ENCODE measurements at places on chromosomes 13 and 19.

- no peak for DNase-seq
Measured at GRCh38 chr19:16524991-16525734, 17.1 kb downstream of the CHERP start.

DNA sequence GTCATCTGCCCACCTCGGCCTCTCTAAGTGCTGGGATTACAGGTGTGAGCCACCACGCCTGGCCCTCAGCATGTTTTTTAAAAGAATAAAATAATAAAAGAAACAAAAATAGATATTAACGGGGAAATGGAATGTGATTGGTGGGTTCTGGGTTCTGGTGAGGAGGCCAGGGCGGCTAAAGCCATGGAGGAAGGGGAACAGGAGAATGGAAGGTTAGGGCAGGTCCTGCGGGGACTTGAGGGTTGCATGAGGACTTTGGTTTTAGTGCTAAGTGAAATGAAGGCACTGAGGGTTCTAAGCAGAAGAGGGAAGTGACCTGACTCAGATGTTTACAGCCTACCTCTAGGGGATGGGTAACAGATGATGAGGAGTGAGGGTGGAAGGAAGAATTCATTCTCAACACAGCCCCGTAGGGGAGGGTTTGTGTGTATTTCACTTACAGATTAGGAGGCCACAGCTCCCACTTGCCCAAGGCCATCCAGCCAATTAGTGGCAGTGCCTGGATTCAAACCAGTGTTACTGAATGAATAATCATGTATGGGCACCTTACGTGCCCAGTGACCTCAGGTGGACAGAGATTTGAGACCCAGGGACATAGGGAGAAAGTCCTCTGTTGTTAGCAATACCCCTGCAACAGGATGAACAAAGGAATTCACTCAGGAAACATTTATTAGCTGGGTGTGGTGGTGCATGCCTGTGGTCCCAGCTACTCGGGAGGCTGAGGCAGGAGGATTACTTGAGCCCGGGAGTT lies 6.7 kb upstream of the MRPL4 start:
- DNase-seq: no peak

GRCh38 chr13:110706570-110707372 lies 855 bp upstream of the CARS2 start:
- DNase-seq: no peak

GRCh38 chr13:24564881-24565280 lies 52.3 kb upstream of the PARP4 start:
- no peak for DNase-seq

- no peak for DNase-seq
Measured at GRCh38 chr19:1668486-1669270, 16.3 kb upstream of the TCF3 start.

- no peak for DNase-seq
Measured at GRCh38 chr19:33437821-33438671, 64.5 kb downstream of the CEBPG start.

- peak; percentile 62 for DNase-seq
Measured at GRCh38 chr13:65090186-65090585, 2139.9 kb downstream of the PCDH9 start.

DNA sequence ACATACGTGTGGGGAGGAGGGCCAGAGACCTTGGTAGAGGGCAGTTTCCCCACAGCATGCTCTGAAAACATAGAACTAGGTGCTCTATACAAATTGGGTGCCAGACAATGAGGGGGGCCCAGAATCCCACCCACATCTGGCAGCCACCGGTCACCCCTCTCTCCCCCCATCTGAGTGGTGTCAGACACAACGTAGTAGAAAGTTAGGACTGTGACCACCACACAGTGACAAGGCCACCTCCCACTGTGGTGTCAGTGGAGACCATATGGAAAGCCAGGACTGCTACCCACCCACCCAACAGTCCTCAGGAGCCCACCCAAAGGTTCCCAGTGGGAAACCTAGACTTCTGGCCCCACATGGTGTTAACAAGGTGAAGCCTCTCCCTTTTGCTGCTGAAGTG lies 2.1 kb upstream of the ATP4B start:
- DNase-seq: no peak

DNA sequence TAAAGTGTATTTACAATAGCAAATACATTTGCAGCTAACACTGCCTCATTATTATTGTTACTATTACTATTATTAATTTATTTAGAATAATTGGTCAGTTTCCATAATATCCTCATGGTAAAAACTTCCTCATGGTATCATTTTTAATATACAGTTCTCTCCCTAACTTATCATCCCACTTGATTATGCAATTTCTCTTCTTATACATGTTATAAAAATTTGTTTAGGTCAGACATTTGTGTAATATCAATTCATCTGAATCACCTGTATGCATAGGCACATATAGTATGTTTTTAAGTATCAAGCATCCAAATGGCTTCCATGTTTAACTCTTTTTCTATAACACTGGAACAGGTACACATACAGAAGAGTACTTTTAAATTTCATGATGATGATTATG lies 210.8 kb upstream of the STARD13 start:
- DNase-seq: no peak

DNA sequence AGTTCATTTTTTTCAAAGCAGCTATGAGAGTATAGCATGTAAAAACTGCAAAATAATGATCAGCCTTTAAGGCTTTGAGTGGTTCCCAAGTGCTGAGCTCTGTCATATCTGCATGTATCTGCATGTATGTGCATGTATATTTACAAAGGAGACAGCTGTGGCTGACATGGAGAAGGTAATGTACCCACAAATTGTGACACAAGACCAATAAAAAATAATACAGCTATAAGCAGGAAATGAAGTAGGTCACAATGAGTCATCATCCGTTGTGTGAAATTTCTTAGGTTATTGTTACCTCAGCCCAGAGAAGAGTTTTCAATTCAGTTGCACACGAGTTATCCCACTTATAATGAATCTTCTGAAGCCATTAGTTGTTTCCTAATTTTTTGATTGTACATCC lies 60.9 kb upstream of the MED4 start:
- DNase-seq: peak; percentile 34

Data from fibroblast of upper back skin (primary cell).